CD4-positive, alpha-beta T cell (primary cell): ENCODE measurements at places on chromosomes 16 and 17. TPM values are rescaled to one million over a fixed set of nuclear protein-coding genes. Genes with fewer than 3 reads are reported as not detected.

Gene INCA1
- not detected for total RNA-seq

Gene NATD1
- 6.1 TPM for total RNA-seq

Gene KRTAP4-5
- total RNA-seq = not detected

Gene ASPHD1
- not detected for total RNA-seq

Gene ACSM5
- total RNA-seq = not detected

Gene DPEP2
- total RNA-seq = 43.5 TPM

GRCh38 chr17:77206158-77206956 is 65.6 kb downstream of the SEC14L1 start:
- H3K27me3 ChIP-seq = no peaks in the 10 kb centered on the region
- H3K36me3 ChIP-seq = peaks cover 84% of the 10 kb centered on the region
- H3K27ac ChIP-seq = no peak overlapping the region
- no peak for DNase-seq

GRCh38 chr17:50649042-50649908 is 14.6 kb downstream of the ABCC3 start:
- H3K27me3 ChIP-seq = peaks cover 2% of the 10 kb centered on the region
- no peaks in the 10 kb centered on the region for H3K4me1 ChIP-seq
- H3K27ac ChIP-seq = no peak overlapping the region
- DNase-seq = no peak
- H3K36me3 ChIP-seq = no peaks in the 10 kb centered on the region
- H3K4me3 ChIP-seq = no peak overlapping the region

GRCh38 chr17:56833057-56833808 is 487 bp downstream of the C17orf67 start:
- peak; percentile 67 for DNase-seq
- no peaks in the 10 kb centered on the region for H3K27me3 ChIP-seq
- H3K27ac ChIP-seq = peak overlapping the region; percentile 65

DNA sequence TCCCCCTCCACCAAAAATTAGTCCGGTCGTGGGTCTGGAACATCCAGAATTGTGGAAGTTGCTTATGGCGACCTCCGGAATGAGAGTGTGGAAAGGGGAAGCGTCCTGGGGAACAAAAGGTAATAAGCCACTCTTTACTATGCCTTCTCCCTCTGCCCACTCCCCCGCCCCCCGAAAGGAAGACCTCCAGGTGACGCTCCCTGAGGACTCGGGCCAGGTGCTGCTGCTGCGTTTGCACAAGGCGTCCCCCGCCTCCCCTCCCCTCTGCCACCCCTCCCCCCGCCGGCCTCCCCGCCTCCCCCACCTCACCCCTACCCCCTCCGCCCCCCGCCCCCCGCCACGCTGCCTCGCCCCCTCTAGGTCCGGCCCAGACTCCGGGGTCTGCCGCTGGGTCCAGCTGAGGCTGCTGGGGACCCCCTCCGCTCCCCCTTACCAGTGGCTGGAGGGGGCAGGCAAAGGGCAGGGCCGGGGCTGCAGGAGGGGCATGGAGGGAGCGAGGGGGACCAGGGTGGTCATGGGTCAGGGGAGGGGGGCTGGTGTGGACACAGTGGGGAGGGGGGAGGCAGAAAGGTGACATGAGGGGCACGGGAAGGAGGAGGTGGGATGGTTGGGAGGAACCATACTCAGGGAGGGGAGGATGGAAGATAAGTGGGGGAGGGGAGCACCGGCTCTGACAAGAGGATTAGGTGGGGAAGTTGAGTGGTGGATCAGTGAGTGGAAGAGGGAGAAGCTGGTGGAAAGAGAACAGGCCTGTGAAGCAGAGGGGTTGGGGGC is 23.6 kb downstream of the ALOX12B start:
- H3K4me1 ChIP-seq = no peaks in the 10 kb centered on the region
- H3K27ac ChIP-seq = no peak overlapping the region
- peaks cover 49% of the 10 kb centered on the region for H3K27me3 ChIP-seq
- no peak overlapping the region for H3K4me3 ChIP-seq
- no peak for DNase-seq

- no peak for DNase-seq
- no peaks in the 10 kb centered on the region for H3K36me3 ChIP-seq
- no peaks in the 10 kb centered on the region for H3K27me3 ChIP-seq
- no peak overlapping the region for H3K4me3 ChIP-seq
Measured at GRCh38 chr17:77893144-77894044, 65.1 kb upstream of the TNRC6C start.

GRCh38 chr17:15456496-15456895 is 10.9 kb downstream of the CDRT4 start:
- no peak overlapping the region for H3K4me3 ChIP-seq
- DNase-seq = no peak
- no peaks in the 10 kb centered on the region for H3K4me1 ChIP-seq

DNA sequence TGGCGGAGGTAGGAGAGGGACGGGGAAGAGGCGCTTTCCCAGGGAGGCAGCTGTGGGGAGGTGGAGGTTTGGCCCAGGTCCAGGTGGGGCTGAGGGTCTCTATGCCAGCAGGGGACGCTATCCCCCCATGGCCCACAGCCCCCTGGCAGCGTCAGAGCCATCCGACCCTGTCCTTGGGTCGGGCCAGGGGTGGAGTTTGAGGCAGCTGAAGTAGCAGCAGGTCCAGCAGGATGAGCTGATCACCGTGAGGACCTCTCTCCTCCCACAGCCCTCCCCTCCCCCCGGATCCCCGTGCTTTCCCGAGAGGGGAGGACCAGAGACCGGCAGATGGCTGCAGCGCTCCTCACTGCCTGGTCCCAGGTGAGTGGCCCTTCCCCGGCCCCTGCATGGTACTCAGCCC is 3.2 kb downstream of the ZNF205 start:
- H3K4me3 ChIP-seq = no peak overlapping the region
- DNase-seq = no peak
- H3K27ac ChIP-seq = no peak overlapping the region
- no peaks in the 10 kb centered on the region for H3K4me1 ChIP-seq
